Activated T-cell treated with anti-CD3 and anti-CD28 coated beads, Interleukin-2, amount 50 U/mL, for 72 hours (primary cell): ENCODE measurements at places on chromosomes 5 and 9. TPM values are rescaled to one million over a fixed set of nuclear protein-coding genes. Genes with fewer than 3 reads are reported as not detected.

GRCh38 chr5:42930934-42931333 lies 109.2 kb downstream of the ANXA2R start:
- H3K27me3 ChIP-seq: no peaks in the 10 kb centered on the region
- H3K27ac ChIP-seq: no peak overlapping the region
- no peak for DNase-seq
- H3K4me3 ChIP-seq: no peak overlapping the region

- H3K27me3 ChIP-seq: no peaks in the 10 kb centered on the region
- no peak overlapping the region for H3K27ac ChIP-seq
- H3K4me1 ChIP-seq: peaks cover 7% of the 10 kb centered on the region
- no peak overlapping the region for H3K4me3 ChIP-seq
- H3K36me3 ChIP-seq: no peaks in the 10 kb centered on the region
Observed at GRCh38 chr5:125409234-125409860, 662.9 kb upstream of the ZNF608 start.

GRCh38 chr9:32579706-32580331 lies 6.9 kb upstream of the NDUFB6 start:
- peak overlapping the region; percentile 79 for H3K27ac ChIP-seq
- H3K4me3 ChIP-seq: no peak overlapping the region
- H3K4me1 ChIP-seq: peaks cover 8% of the 10 kb centered on the region
- DNase-seq: peak; percentile 75
- H3K27me3 ChIP-seq: peaks cover 19% of the 10 kb centered on the region
- H3K36me3 ChIP-seq: no peaks in the 10 kb centered on the region

DNA sequence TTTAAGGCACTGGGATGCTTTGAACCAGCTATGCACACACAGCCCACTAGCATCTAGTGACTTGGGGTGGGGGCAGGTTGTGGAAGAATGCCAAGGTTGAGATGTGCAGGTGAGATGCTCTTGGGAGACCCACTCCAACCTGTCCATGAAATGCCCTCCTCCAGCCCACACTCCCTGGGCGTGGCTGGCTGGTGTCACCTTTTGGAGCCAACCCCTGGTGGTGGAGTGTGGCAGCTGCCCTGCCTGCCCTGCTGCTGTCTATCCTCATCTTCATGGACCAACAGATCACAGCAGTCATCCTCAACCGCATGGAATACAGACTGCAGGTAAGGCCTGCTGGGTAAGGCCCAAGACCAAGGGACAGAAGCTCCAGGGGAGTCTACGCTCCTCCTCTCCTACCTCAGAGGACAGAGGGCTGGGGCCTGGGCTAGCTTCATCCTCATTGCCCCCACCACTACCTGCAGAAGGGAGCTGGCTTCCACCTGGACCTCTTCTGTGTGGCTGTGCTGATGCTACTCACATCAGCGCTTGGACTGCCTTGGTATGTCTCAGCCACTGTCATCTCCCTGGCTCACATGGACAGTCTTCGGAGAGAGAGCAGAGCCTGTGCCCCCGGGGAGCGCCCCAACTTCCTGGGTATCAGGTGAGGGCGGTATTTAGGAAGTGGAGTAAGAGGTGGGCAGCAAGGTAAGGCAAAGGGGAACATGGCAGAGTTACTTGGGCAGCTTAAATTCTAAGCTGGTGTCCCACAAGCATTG lies 7.4 kb downstream of the SLC4A9 start:
- no peak overlapping the region for H3K4me3 ChIP-seq
- H3K27ac ChIP-seq: no peak overlapping the region
- no peaks in the 10 kb centered on the region for H3K27me3 ChIP-seq
- DNase-seq: no peak

DNA sequence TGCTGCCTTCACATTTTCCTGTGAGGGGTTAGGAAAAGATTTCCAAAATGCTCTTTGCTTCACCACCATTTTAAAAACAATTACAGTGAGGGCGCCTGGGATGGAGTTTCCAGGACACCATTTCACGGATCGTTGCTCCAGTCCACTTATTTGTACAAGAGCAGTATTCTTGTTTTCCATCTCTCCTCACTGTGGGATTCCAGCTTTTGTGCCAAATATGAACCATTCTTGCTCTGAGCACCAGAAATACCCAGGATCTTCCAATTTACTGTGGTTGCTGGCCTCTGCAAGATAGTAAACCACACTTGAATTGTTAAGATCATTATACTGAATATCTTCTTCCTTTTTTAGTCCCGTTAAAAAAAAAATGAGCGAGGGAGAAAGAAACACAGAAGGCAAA lies 899.5 kb downstream of the TLE1 start:
- no peak for DNase-seq
- no peaks in the 10 kb centered on the region for H3K4me1 ChIP-seq
- no peak overlapping the region for H3K4me3 ChIP-seq
- no peaks in the 10 kb centered on the region for H3K27me3 ChIP-seq
- H3K36me3 ChIP-seq: no peaks in the 10 kb centered on the region

GRCh38 chr5:156356238-156356637 lies 29.3 kb downstream of the SGCD start:
- DNase-seq: no peak
- no peak overlapping the region for H3K27ac ChIP-seq
- no peaks in the 10 kb centered on the region for H3K27me3 ChIP-seq
- H3K36me3 ChIP-seq: no peaks in the 10 kb centered on the region

GRCh38 chr5:59042201-59043055 lies 459.6 kb downstream of the RAB3C start:
- H3K36me3 ChIP-seq: peaks cover 17% of the 10 kb centered on the region
- peak; percentile 19 for DNase-seq
- no peaks in the 10 kb centered on the region for H3K27me3 ChIP-seq
- peaks cover 28% of the 10 kb centered on the region for H3K4me1 ChIP-seq
- H3K4me3 ChIP-seq: peak overlapping the region; percentile 98

DNA sequence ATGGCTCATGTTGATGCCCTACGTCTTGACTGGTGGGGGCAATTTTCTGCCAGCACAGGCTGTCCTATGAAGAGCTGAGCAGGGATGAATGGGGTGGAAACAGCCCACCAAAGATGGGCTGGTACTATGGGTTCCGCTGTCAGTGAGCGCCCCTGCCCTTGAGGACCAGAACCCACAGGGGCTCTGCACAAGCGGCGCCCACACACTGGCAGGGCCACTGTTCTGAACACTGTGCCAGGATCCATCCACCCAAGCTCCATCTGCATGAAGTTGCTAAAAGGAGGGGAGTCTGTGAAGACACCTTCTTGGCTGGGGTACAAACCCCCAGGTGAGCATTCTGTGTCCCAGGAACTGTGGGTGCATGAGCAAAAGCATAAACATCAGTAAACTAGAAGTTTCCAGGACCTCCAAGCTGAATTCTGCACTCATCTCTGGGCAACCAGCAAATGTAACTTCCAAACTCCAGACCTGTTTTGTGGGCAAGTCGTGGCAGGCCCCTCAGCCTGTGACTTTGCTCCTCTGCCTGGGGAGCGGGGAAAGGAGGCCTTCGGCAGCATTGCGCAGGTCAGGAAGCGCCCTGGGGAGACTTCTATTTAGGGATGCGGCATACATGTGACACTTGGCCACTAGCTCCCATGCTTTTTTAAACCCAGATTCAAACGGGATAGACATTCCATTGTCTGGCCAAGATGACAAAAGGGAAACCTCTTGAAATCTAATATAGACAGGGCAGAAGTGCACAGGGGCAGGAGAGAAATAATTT lies 48.9 kb downstream of the PTPN3 start:
- peaks cover 21% of the 10 kb centered on the region for H3K27me3 ChIP-seq
- H3K36me3 ChIP-seq: no peaks in the 10 kb centered on the region
- no peak overlapping the region for H3K27ac ChIP-seq
- peaks cover 20% of the 10 kb centered on the region for H3K4me1 ChIP-seq
- DNase-seq: no peak

- H3K4me1 ChIP-seq: peaks cover 10% of the 10 kb centered on the region
- no peaks in the 10 kb centered on the region for H3K36me3 ChIP-seq
- H3K27me3 ChIP-seq: peaks cover 31% of the 10 kb centered on the region
Observed at GRCh38 chr9:4287886-4288588, 11.8 kb downstream of the GLIS3 start.

GRCh38 chr5:132086277-132086794 lies 12.7 kb downstream of the CSF2 start:
- no peak overlapping the region for H3K4me3 ChIP-seq
- H3K27me3 ChIP-seq: peaks cover 11% of the 10 kb centered on the region
- DNase-seq: peak; percentile 1
- H3K36me3 ChIP-seq: no peaks in the 10 kb centered on the region
- H3K4me1 ChIP-seq: peaks cover 86% of the 10 kb centered on the region
- no peak overlapping the region for H3K27ac ChIP-seq

DNA sequence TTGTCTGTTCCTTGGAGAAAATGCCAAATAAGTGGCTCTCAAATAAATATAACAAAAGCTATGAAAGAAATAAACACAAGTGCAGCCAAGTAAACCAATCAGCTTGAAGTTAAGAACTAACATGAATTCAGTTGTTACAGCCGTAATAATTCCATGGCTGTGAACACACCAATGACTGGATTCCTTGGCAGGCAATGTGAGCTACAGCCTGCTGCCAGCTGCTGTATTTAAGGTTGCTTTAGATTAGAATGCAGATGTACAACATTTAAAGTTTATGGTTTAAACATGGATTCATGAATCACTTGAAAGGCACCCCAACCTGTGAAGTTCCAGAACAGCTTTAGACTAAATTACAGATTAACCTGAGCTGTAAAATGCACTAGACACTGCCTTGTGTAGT lies 626.4 kb upstream of the SEMA6A start:
- no peak overlapping the region for H3K4me3 ChIP-seq
- H3K4me1 ChIP-seq: no peaks in the 10 kb centered on the region

- H3K4me3 ChIP-seq: no peak overlapping the region
- H3K27ac ChIP-seq: no peak overlapping the region
- peaks cover 55% of the 10 kb centered on the region for H3K4me1 ChIP-seq
- no peaks in the 10 kb centered on the region for H3K36me3 ChIP-seq
Observed at GRCh38 chr5:56010431-56010830, 15.7 kb upstream of the IL6ST start.

DNA sequence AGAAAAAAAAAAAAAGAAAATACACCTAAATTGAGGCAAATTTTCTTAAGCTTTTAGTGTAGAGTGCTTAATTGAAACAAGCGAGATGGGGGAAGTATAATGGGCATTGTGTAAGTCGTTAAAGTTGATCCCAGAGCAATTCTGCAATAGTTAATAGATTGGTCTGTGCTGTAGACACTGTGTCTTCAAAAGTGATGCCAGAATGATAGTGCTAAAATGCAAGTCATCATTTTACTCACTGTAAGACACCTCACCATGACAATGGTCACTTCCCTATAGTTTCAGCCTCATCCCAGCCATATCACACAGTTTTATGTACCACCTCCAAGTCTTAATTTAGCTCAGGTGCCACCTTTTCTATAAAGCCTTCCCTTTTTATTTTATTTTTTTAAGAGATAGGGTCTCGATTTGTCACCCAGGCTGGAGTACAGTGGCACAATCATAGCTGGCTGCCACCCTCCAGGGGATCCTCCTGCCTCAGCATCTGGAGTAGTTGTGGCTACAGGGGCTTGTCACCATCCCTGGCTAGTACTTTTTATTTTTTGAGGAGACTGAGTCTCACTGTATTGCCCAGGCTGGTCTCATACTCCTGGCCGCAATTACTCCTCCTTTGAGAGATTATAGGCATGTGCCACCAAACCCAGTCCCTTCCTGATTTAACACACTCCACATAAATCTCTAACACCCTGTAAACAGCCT lies 6.2 kb downstream of the COX7C start:
- no peak for DNase-seq
- peaks cover 31% of the 10 kb centered on the region for H3K36me3 ChIP-seq
- no peak overlapping the region for H3K4me3 ChIP-seq
- H3K4me1 ChIP-seq: peaks cover 28% of the 10 kb centered on the region
- peaks cover 10% of the 10 kb centered on the region for H3K27me3 ChIP-seq
- no peak overlapping the region for H3K27ac ChIP-seq

- peaks cover 38% of the 10 kb centered on the region for H3K4me1 ChIP-seq
- peak overlapping the region; percentile 12 for H3K4me3 ChIP-seq
- peak overlapping the region; percentile 36 for H3K27ac ChIP-seq
- H3K27me3 ChIP-seq: no peaks in the 10 kb centered on the region
- H3K36me3 ChIP-seq: peaks cover 10% of the 10 kb centered on the region
- DNase-seq: no peak
Observed at GRCh38 chr5:134614450-134615085, 18.1 kb downstream of the SAR1B start.

GRCh38 chr5:35879649-35880048 lies 23.0 kb downstream of the IL7R start:
- no peak for DNase-seq
- H3K4me3 ChIP-seq: no peak overlapping the region
- H3K27me3 ChIP-seq: no peaks in the 10 kb centered on the region
- H3K36me3 ChIP-seq: peaks cover 20% of the 10 kb centered on the region
- peaks cover 98% of the 10 kb centered on the region for H3K4me1 ChIP-seq

DNA sequence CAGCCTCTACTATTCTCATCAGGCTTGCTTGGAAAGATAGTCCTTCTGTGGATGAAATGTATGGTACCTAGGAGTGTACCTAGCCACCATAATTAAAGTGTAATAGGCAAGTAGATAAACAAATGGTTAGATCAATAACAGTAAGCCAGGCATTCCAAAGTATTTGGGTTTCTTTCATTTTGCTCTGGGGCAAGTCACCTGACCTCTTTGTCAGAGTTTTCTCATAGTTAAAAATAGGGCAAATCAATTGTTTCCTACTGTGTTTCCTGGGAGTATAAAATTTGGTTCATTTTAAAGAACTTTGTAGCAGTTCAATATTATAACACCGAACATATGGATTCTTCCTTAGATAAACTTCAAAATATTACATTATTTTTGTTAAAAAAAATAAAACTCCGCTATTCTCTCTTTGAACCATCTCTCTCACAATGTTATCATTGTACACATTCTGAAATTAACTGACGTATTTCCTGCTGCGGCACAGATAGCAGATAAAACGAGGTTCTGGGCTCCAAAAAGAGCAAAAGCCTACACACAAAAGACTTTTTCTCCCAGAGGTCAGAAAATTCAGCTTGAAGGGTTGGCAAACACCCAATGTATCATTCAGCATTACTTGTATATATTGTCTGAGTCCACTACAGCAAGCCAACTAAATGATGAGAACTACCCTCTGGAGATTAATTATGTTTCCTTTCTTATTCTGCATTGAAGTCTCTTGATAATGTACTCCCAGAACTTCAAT lies 267.9 kb downstream of the COX7C start:
- DNase-seq: no peak
- H3K4me1 ChIP-seq: no peaks in the 10 kb centered on the region

GRCh38 chr5:179747811-179748210 lies 15.2 kb downstream of the MAML1 start:
- peaks cover 20% of the 10 kb centered on the region for H3K36me3 ChIP-seq
- peaks cover 43% of the 10 kb centered on the region for H3K4me1 ChIP-seq
- no peak overlapping the region for H3K4me3 ChIP-seq
- peak overlapping the region; percentile 65 for H3K27ac ChIP-seq
- no peak for DNase-seq

Gene PLK2
- total RNA-seq: 12.8 TPM

Gene FBP2
- total RNA-seq: not detected

Gene HTR4
- total RNA-seq: not detected

Gene ARHGEF37
- 3.7 TPM for total RNA-seq

Gene TEX48
- total RNA-seq: 1.7 TPM

Gene SLC25A2
- total RNA-seq: 0.46 TPM
